ENCODE measurements at places on chromosomes 7 and 10.

- no peak for DNase-seq
Observed at GRCh38 chr7:52775876-52776275, 259.6 kb upstream of the POM121L12 start.

- DNase-seq, result no peak
Observed at GRCh38 chr7:69860941-69861622, 262.8 kb downstream of the AUTS2 start.

DNA sequence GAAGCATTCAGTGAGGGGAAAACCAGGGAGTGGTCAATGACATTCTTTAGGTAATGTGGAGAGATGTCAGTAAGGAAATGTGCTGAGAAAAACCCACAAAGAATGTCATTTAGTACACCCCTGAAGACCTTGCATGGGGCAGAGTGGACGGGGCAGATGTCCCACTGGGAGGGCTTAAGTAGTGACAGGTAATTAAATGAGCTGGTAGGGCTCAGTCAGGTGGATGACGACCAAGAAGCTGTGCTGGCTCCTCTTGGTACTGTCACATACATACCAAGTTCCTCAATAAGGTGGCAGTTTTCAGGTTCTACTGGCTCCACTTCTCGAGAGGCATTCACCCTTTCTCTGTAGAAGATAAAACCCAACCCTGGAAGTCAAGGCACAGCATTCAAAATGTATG lies 1.8 kb downstream of the PON3 start:
- DNase-seq, result peak; percentile 12

DNA sequence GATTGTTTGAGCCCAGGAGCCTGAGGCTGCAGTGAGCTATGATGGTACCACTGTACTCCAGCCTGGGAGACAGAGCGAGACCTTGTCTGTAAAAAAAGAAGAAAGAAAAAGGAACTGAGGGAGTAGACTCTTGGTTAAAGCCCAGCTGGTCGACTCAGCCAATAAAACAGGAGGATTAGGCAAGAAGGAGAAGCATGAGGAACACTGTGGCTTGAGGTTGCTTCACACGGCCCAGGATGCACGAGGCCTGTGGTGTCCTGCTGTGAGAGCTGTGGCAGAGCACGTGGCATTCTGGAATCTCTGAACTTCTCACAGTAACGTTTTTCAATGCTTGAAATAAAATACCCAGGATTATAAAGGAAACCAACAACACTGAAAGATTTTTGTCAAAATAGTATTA lies 93.3 kb downstream of the CUL2 start:
- no peak for DNase-seq

DNA sequence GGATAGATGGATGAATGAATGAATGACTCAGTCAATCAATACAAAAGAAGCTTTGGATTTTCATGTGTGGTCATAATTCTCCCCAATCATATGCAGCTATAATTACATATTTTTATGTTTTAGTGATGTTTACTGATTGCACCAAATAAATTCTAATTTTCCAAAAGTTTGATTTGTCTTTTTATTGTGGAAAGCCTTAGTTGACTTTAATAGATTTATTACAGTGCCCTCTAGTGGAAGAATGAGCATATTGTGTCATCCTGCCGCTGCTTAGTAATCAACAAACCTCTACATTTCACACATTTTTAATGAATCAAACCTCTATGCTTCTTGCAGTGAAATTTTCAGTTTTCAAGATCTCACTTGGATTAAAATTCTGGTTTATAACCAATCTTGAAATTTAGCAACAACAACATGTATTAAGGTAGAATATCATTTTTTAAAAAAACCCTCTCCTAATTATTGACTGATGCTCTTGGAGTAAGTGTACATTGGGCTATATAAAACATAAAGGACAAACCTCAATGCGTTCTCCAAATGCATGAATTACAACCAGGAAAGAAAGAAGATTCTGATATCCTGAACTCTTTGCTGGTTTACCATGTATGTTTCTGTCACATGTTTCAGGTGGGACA lies 55.6 kb upstream of the PNLIP start:
- peak; percentile 44 for DNase-seq

DNA sequence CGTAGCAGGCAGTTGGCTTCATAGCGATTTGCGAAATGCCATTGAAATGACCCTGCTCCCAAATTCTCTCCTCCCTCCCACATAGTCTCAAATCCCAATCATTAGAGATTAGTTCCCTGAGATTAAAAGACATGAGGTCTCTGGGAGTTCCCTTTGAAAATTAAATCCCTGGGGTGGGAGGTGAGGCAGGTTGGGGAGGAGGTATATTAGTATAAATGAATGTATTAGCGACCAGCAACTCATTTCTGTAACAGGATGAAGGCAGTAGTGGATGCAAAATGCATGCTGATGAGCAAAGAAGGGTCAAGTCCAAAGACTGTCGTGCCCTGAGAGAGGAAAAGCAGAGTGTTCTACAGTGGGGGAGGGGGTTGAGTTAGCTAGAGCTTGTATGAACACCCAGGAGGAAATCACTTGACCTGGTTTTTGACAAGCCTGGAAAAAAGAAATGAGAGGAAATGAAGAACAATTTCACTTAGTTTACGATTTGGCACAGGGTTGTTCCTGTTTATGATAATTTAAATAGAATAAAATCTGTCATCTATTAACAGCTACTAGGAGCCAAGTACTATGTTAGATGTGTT lies 79.6 kb upstream of the MTPN start:
- no peak for DNase-seq

- DNase-seq, result peak; percentile 55
Observed at GRCh38 chr10:119538632-119539358, 3.7 kb downstream of the RGS10 start.

- peak; percentile 82 for DNase-seq
Observed at GRCh38 chr7:142323706-142324105, 65.8 kb upstream of the PRSS58 start.
